Left cardiac atrium (tissue), 4 donors: ENCODE measurements at places on chromosomes 2 and 18.
A peak's percentile ranks its signal among the peaks of the same experiment; 100 is the strongest.

DNA sequence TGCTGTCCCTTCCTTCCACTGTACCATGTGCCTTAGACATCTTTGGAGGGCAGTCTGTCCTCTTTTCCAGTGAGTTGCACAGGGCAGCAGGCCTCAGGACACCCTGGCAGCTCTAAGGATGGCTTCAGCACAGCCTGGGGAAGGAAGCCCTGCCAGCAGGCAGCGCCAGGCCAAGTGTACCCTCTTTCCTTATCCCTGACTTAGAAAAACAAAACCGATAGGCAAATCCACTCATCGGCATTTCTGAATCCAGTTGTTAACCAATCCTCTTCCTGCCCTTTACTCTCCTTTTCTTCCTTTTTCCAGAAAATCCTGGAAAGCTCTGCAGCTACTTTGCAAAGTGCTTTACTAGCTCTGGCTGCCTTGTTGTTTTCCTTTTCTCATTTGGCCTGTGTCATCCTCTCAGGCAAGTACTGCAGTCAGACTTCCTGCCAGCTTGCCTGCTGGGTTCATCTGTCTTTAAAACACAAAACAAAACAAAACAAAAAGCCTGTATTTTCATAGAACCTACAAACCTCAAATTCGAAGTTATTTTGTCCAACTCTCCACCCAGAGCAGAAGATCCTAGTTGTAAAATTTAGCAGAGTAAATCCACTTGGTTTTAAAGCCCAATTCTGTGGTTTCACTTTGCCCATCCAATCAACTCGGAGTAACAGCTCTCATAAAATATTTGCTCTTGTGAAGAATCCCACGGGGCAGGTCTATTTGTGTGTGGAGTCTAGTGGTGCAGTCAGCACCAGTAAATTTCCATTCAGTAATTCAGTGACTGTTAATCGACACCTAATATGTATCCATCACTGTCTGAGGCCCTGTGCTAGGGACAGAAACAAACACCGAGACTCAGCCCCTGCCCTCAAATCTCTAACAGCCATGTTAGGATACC is 45.2 kb downstream of the PCBP1 start:
- DNase-seq: no peak

GRCh38 chr2:20647738-20648137 is 3.2 kb downstream of the HS1BP3 start:
- no peak for DNase-seq

- DNase-seq: no peak
Measured at GRCh38 chr2:12847694-12848575, 131.2 kb downstream of the TRIB2 start.

- peak; percentile 70 for DNase-seq
Measured at GRCh38 chr2:236507393-236508085, 62.1 kb upstream of the ACKR3 start.

GRCh38 chr2:240359695-240360094 is 75.8 kb upstream of the GPC1 start:
- DNase-seq: no peak

DNA sequence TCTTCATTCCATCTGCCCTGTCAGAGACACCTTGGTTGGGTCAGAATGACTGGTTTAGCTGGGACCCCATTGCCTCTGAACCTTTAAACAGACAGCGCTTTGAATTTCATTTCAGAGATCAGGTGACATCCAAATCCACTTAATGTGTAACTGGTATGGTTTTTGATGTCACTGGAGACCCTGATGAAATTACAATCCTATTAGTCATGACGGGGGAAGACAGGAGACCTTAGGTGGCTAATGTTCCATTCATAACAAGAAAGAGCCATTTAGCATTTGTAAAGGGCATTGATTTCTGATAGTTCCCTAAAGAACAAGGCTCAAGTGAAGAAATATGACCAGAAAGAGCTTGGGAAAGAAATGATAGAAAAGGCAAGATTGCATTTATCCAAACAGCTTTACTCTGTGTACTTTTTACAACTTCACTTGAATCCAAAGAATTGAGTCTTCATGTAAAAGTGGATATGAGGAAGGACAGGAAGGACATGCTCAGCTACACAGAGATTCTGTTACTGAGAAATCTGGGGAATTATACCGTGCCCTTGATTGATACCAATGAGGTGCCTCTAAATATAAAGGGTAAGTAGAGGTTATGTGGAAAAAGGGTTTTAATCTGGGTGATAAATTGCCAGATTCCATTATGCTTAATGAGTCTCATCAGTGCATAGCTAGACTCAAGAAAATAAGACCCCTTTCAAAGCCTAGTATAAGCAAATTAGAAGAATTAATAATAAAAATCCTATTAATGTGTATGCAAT is 198.2 kb downstream of the NCKAP5 start:
- no peak for DNase-seq

DNA sequence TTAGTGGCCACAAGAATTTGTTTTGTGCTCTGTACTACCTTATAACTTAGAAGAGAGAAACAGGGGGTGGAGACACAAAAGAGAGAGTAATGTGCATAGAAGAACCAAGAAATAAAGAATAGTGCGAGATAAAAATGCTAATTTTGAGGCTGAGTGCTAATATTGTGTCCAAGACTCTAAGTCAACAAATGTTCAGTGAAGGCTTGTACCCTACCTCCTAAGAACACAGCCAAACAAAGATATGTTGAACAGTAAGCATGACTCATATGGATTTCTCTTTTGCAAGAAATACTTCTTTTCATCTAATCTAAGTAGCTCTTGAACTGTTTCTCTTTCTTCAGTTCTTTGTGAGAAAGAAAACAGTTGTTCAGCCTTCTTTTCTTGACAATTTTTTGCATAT is 45.2 kb downstream of the GAREM1 start:
- DNase-seq: no peak

- no peak for DNase-seq
Measured at GRCh38 chr2:10738192-10738591, 16.8 kb downstream of the ATP6V1C2 start.

- no peak for DNase-seq
Measured at GRCh38 chr2:28713577-28714298, 37.9 kb upstream of the PPP1CB start.

DNA sequence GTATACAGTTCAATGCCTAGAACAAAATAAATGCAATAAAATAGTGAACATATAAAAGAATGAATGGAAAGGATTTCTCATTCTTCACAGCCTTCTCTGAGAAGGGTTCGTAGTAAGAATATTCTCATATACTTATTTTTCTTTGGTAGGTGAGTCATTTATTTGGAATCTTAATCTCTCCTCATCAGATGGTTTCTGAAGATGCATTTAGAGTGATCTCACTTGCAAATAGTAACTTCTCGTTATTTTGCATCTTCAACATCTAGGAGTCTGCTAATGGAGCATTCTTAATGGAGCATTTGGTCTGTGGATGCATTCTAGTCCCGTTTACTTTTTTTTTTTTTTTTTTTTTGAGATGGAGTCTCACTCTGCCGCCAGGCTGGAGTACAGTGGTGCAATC is 3.9 kb downstream of the UBXN4 start:
- no peak for DNase-seq

DNA sequence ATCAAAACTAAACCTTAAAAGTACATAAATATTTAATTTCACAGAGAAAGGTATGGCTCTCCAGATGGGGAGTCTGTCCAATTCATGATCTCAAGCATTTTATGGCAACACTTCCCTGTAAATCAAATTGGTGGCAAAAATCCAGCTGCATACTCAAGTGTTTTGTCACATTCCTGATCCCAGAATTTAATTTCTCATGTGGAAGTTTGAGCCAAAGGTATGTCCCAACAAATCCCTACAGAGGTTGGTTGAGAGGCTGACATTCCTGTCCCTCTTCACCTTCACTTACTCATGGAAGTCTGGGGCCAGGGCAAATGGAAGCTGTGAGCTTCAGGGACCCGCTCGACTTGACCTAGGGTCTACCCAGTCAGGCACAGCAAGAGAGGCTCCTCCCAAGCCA is 17.7 kb downstream of the KLF7 start:
- DNase-seq: no peak

DNA sequence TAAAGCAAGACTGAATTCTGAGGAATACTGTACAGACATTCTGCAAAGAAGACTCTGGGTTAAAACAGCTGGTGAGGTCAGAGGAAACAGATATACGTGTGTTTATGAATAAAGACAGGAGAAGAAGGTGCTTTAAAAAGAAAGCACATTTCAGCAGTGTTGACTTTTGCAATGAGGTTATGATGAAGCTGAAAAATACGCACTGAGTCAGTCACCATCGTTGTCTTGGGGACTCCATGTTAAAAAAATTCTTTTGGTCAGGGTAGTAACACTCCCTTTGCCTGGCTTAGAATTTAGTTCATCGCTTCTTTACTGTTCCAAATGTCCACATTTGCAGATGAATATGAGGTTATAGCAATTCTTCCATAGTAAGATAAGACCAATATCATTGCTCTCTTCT is 1049.0 kb downstream of the TSN start:
- DNase-seq: no peak

DNA sequence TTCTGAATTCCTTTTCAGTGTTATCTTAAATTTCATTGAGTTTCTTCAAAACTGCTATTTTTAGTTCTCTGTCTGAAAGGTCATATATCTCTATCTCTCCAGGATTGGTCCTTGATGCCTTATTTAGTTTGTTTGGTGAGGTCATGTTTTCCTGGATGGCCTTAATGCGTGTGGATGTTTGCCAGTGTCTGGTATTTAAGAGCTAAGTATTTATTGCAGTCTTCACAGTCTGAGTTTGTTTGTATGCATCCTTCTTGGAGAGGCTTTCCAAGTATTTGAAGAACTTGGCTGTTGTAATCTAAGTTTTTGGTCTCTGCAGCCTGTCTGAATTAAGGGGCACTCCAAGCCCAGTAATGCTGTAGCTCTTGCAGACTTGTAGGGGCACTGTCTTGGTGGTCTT is 249.3 kb downstream of the ZNF385B start:
- DNase-seq: no peak

- no peak for DNase-seq
Measured at GRCh38 chr2:233492078-233492477, 74.5 kb downstream of the USP40 start.

GRCh38 chr2:238236571-238236970 is 3.3 kb downstream of the HES6 start:
- DNase-seq: no peak

DNA sequence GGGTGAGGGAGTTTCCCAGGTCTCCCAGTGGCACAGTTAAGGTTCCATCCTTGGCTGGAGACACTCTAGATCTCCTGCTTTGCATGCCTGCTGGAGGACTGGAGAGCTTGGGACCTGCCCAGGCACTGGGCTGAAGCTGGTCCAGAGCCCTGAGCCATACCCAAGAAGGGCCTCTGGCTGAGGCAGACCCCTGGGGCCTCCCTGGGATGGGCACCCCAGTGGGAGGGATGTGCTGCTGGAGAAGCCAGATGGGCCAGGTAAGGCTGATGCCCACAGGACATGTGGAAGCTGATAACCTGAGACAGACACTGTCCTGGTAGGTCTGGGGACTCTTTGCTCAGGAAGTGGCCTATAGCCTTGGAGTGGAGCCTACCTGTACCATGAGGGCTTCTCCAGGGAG is 160.7 kb downstream of the TFCP2L1 start:
- DNase-seq: no peak

- no peak for DNase-seq
Measured at GRCh38 chr2:108591163-108591562, 56.9 kb downstream of the LIMS1 start.

GRCh38 chr2:47456851-47457250 is 53.9 kb downstream of the MSH2 start:
- no peak for DNase-seq

- no peak for DNase-seq
Measured at GRCh38 chr2:154945984-154946383, 247.5 kb downstream of the KCNJ3 start.

- DNase-seq: no peak
Measured at GRCh38 chr2:71992036-71992435, 155.6 kb downstream of the CYP26B1 start.

DNA sequence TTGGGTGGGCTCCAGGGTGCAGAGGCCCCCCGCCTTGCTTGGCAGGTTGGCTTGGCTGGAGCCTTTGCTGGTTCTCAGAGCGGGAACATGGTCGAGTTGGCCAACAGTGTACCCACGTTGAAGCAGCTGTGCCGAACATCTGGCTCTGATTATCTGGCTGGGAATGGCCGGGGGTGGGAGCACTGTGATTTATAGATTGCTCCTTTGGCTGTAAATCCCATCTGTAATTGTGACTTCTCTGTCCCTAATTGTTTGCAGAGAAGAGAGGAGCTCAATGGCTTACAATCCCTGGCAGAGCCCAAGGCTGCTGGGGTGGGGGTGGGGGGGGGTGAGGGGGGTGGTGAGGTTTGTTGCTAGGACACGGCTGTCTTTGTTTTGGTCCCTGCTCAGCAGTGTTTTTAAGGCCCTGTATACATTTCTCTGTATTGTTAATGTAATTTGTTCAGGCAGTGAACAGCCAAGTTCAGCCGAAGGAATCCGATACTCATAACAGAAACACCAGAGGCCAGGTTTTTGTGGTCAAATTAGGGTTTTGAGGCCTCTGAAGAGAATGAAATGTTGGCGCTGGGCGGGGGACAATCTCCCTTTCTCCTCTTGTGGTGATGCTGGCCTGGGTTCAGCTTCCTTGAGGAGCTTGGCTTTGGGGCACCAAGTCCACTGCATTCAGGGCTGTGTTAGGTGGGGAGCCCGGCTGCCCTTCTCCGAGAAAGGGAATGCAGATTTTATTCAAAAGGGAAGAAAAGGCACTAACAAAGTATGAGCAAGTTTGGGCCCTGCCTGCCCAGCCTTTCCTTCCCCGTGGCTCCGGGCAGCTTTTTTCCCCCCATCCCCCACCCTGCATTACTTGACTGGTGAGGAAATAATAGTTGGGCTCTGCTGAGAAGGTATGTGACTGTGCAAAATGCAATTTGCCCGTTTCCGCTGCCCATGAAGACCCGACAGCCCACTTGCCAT is 82.5 kb downstream of the TCF7L1 start:
- DNase-seq: no peak

DNA sequence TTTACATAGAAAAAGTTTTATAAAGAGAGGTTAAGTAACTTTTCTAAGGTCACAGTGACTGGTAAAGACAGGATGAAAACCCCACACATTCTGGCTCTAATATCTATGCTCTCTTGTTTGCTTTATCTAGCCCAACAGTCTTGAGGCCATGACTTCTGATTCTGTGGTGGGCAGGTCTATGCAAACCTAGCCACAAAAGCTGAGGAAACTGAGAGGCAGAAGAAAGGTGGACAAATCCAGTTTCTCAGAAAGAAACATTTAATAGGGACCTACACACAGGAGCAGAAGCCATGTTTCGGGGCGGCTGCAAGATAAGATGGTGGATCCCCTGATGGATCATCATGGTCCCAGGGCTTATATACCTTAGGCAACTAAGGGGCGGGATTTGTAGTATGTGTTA is 21.8 kb downstream of the HSPD1 start:
- DNase-seq: no peak
